Right forelimb (tissue), 1 donor: ENCODE measurements at places on chromosomes 5 and 9.
A peak's percentile ranks its signal among the peaks of the same experiment; 100 is the strongest.

DNA sequence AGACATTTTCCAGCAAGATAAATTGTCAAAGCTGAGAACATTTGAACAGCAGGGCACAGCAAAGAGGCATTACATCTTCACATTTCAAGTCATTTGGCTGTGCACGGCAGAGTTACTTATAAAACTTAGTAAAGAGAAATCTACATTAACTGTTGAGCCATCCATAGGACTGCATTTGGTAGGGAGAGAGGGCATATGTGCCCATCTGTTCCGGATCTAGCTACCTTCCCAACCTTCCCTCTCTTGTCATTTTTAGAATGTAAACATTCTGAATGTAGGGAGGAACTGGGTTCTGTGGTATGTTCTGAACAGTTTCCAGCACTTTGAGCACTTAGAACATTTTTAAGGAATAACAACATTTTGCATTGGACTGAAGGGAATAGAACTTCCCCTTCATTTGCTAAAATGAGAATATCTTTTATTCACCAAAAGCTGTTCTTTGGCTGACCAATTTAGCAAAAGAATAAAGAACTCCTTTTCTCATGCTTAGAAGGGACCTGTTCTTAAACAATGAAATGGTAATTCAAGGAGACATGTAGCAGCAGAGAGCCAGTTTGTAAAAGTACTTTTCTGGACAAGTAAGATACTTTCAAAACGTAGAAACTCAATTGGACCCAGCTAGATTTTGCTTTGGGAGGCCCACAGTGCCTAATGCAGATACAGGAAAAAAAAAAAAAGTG lies 104.4 kb downstream of the CETN3 start:
- DNase-seq: no peak

GRCh38 chr9:71223953-71224538 lies 102.6 kb upstream of the TRPM3 start:
- DNase-seq: no peak

- DNase-seq: no peak
Measured at GRCh38 chr5:169166078-169166477, 134.9 kb downstream of the SLIT3 start.

GRCh38 chr9:7983490-7983889 lies 183.9 kb upstream of the DMAC1 start:
- no peak for DNase-seq

- no peak for DNase-seq
Measured at GRCh38 chr5:143781993-143782520, 29.9 kb upstream of the HMHB1 start.

DNA sequence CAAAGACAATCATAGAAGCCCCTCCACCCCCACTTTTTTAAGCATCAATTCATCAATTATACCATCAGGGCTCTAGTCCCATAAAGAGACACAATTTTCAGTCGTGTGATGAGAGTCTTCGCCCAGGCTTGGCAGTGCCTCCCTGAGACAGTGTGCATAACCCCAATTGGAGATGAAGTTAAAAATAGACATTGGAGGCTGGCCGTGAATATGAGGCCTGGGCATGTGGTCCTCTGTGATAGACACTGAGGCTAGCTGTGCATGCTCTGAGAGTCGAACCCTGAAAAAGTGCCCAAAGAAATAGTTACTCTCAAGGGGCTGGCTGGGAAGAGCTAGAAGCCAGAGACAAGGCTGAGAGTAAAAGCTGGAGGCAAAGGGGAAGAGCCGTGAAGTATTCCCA lies 248.6 kb upstream of the NR4A3 start:
- DNase-seq: no peak

DNA sequence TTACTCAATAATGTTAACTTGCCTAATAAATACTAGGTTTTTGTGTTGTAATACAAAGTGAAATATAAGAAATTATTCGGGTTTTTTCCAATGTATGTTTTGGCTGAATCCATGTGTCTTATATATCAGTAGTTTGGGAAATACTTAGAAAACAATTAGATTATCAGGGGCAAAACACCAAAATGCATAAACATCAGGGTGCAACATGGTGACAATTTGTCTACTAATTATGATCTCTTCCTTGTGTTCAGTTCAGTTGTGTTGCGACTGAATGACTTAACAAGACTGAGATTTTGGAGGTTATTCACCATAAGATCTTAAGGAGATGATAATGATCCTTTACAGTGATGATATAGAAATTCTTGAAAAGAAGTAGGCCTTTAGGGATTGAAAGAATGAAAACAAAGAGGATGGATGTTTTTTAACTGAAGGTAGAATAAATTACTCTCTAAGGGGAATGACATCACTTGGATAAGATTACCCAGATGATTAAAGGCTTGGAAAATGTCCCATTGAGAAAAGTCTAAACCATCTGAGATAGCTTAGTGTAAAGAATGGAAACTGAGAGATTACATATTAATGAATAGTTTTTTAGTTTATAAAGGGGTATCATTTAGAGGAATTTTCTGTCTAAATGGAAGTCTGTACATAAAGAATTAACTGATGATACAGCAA lies 415.8 kb downstream of the SPATA31D1 start:
- DNase-seq: no peak

DNA sequence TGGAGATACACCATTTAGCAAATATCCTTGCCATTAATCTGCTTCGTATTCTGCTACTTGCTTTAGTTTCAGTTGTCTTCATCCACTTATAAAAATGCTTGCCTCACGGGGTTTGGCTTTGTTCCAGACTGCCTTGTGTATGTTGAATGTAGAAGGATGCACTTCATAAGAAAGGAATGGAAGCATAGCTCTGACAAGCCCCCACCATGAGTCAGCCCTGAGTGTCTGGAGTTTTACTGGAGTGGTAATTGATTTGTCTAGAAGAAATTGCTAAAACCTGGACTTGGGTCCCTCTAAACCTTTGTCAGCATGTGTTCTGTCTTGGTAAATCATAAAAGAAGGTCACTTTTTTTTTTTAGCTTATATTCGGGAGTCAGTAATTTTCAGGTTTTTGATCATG lies 4.6 kb downstream of the TEX48 start:
- no peak for DNase-seq

GRCh38 chr5:53067641-53068040 lies 41.9 kb downstream of the MOCS2 start:
- DNase-seq: no peak

- DNase-seq: no peak
Measured at GRCh38 chr9:72902268-72902667, 50.6 kb downstream of the ALDH1A1 start.

DNA sequence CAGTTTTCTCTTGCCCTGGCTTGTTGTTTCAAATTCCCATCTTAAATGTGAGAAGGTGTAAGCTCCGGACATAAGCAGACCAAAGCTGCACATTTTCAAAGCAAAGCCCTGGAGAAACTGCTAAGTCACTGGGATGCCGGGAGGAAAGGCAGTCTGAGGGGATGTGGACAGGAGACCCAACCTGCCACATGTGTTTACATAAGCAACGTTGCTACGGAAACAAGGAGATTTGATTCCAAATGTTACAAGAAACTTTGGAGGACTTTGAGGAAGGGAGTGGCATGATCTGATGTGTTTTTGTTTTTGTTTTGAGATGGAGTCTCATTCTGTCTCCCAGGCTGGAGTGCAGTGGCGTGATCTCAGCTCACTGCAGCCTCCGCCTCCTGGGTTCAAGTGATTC lies 25.7 kb upstream of the INSYN2B start:
- no peak for DNase-seq

- DNase-seq: no peak
Measured at GRCh38 chr9:34125681-34126206, 754 bp downstream of the DCAF12 start.

- DNase-seq: no peak
Measured at GRCh38 chr5:137856916-137857862, 10.5 kb upstream of the MYOT start.

DNA sequence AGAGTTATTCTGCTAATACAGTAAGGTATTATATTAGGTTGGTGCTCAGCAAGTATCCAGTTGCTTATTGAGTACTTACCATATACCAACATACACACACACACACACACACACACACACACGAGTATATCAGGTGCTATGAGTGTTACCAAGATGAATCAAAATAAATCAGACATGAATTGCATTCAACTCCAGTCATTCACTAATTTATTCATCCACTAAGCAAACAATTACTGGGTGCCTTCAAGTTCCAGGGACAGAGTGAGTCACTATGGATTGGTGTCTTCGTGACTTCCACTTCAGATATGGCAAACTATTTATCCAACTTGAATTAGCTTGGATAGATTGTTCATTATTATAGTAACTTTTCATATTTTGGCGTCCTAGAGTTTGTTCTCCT lies 140.7 kb upstream of the SLC44A1 start:
- no peak for DNase-seq

GRCh38 chr5:87002485-87002884 lies 265.2 kb upstream of the RASA1 start:
- DNase-seq: no peak

DNA sequence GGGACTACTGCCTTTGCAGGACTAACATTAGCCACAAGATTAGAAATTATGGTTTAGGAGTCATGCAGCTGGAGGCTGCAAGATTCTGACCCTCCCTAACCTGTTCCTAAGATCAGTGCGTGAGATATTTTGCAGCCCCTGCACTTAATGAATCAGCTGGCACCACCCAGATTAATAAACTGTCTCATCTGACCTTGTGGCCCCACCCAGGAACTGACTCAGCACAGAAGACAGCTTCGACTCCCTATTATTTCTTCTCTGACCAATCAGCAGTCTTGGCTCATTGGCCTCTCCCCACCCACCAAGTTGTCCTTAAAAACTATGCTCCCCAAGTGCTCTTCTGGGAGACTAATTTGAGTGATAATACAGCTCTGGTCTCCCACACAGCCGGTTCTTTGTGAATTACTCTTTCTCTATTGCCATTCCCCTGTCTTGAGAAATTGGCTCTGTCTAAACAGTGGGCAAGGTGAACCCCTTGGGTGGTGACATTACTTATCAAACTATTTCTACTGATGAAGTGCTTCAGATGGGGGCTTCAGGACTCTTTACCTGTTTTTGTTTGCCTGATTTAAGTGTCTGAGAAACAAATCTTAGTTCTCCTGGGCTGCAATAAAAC lies 17.0 kb downstream of the CTSL start:
- no peak for DNase-seq

- peak; percentile 88 for DNase-seq
Measured at GRCh38 chr9:124852829-124853531, at the start of gene WDR38. Gene WDR38, plus strand, starts transcription at chr9:124853460. Its CDS starts 72 bp downstream, at chr9:124853532.

DNA sequence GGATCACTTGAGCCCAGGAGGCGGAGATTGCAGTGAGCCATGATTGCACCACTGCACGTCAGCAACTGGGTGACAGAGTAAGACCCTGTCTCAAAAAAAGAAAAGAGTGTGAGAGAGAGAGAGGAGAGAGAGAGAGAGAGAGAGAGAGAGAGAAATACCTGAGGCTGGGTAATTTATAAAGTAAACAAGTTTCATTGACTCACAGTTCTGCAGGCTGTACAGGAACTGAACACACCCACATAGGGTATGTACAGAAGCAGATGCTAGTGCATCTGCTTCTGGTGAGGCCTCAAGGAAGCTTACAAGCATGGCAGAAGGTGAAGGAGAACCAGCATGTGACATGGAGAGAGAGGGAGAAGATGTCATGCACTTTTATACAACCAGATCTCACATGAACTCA lies 46.4 kb upstream of the CHD1 start:
- DNase-seq: no peak

DNA sequence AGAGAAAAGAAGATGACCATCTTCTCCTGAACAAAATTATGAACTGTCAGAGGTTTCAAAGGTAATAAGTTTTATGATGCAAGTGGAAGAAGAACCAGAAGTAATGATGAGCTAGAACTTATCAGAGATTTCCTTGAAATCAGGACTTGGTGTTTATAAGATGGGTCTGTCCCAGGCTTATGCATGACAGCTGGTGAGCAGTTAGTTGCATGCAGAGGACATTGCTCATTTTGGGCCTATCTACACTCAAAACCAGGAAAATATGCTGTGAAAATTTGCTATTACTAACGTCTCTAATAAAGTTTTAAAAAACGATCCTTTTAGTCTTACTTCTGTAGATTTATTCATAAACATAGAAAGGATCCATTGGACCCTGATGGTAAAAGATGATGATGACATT lies 6.6 kb upstream of the STC2 start:
- no peak for DNase-seq

DNA sequence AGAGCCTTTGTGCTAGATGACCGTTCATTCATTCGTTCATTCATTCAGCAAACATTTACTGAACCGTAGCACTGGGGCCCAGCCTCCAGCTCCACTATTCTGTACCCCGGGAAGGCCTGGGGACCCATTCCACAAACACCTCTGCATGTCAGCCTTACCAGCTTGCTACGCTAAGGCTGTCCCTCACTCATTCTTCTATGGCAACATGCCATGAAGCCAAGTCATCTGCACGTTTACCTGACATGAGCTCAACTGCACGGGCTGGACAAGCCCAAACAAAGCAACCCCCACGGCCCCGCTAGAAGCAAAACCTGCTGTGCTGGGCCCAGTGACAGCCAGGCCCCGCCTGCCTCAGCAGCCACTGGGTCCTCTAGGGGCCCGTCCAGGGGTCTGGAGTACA lies 6.0 kb downstream of the CEL start:
- no peak for DNase-seq

- no peak for DNase-seq
Measured at GRCh38 chr9:36903541-36904435, 130.3 kb downstream of the PAX5 start.

DNA sequence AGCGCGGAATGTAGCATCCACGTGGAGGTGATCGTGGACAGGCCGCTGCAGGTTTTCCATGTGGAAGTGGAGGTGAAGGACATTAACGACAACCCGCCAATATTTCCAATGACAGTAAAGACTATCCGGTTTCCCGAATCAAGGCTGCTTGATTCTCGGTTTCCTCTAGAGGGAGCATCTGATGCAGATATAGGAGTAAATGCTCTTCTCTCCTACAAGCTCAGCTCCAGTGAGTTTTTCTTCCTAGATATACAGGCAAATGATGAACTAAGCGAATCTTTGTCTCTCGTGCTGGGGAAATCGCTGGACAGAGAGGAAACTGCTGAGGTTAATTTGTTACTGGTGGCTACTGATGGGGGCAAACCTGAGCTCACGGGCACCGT lies 598 bp downstream of the PCDHA2 start:
- DNase-seq: no peak

DNA sequence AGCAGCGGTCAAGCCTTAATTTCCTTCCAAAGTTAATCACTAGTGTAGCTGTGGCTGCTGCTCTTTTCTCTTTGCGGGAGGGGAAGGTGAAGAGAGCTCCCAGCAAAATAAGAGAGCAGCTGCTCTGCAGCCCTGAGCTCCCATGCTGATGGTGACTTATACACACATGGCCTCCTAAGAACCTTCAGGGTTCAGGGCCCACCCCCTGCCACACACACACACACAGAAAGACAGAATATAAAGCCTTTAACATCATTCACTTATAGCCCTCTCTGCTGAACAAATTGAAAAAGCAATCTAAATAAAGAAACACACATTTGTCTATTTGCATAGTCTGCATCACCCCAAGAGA lies 43.6 kb downstream of the GAS1 start:
- DNase-seq: no peak

DNA sequence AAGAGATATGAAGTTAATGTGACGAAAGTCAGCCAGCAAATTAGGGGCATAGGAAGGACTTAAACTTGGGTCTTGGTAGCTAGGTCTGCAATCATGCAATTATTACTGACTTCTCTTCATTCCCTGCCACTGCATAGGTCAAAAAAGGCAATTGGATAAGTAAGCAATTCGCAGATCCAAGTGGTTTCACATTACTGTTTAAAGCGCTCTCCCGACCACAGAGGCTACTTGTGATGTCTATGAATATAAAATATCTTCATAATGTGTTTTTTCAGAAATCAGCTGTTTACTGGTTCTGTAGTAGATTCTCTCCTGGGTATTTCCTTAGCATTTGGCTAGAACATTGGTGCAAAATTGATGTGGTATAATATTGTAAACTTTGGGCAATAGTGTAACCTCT lies 174.7 kb upstream of the PTGER4 start:
- no peak for DNase-seq
